ENCODE measurements at places on chromosomes 7 and 10.

DNA sequence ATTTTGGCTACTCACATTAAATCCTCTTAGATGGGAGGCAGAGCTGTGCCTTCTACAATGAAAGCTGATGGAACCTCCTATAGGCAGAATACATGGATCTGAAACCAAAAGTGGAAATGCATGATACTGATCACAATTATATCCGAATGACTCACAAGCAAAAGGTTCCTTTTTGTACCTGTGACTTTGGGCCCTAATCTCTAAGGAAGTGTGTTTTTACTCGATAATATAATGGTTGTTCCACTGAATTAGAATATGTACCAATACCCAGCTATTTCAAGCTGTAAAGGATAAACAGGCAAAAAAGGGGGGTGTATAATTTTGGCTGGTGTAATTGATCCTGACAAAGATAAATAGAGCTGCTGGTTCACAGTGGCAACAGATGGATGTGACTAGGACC, 17.6 kb upstream of the LAMB1 start:
- ATAC-seq = no peak

DNA sequence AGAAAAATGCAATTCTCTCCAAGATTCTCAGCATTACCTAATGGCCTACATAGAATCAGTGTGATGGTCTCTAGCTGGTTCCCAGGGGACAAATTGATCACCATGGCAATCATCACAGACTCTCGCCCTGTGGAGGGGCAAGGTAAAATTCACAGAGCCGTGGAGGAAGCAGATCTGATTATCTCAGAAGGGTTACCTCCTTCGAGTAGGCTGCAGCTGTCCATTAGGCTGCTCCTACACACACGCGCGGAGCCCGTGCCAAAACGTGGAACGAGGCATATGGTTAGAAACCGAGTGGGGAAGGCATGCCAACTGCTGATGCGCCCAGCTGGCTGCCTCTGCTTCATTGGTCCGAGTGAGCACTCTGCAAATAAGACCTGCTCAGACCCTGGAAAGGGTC, 52.8 kb upstream of the PTER start:
- no peak for ATAC-seq

- ATAC-seq = no peak
These were observed 80.2 kb upstream of the CACNB2 start for GRCh38 chr10:18059826-18060559.

GRCh38 chr10:25288181-25288580, 113.4 kb downstream of the GPR158 start:
- ATAC-seq = no peak

GRCh38 chr7:30893357-30893756, 18.3 kb upstream of the AQP1 start:
- ATAC-seq = no peak

- no peak for ATAC-seq
These were observed 10.8 kb downstream of the PRPS1L1 start for GRCh38 chr7:18016547-18017444.

DNA sequence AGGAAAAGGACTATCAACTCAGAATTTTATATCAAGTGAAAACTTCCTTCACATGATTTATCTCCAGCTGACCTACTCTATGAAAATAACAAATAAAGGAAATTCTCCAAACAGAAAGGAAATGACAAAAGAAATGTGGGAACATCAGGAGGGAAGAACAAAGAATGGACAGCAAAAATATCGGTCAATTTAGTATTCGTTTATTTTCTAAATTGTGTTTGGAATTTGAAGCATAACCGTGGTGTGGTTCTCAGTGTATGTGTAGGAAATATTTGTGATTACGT, 8.7 kb downstream of the WDR37 start:
- ATAC-seq = no peak

- ATAC-seq = no peak
These were observed 37.7 kb downstream of the CNPY1 start for GRCh38 chr7:155508376-155509358.

Data from stimulated activated memory B cell treated with anti-CD40 and anti-IgM and Interleukin-4, amounts not matched to agents 10 μg/mL and 1 μg/mL and 100 μg/mL, for 72 hours (primary cell).